ENCODE measurements at places on chromosomes 5 and 9.

DNA sequence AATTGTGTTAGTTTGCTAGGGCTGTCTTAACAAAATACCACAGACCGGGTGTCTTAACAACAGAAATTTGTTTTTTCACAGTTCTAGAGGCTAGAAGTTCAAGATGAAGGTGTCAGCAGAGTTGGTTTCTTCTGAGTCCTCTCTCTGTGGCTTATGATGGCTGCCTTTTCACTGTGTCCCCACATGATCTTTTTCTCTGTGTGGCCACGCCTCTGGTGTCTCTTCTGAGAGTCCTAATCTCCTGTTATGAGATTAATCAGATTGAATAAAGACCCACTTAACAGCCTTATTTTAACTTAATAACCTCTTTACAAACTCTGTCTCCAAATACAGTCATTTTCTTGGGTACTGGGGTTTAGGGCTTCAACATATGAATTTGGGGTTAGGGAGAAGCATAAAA lies 561.1 kb downstream of the NR2F1-AS1 start:
- no peak for DNase-seq

DNA sequence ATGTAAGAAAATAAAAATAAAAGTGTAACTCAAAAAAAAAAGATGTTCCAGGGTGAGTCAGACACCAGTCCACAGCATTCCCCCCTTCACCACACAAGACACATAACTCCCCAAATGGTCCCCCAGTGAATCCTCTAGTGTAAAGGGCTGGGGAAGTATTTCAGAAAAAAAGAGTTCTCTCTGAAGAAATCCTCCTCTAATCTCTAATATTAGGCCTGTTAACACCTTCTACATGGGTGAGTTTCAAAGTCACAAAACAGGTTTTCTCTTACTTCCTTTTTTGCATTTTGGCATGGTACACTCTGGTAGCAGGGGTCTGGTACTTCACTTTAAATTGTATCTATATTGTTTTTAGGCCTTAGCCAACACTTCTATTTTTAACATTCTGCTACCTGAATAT lies 28.2 kb downstream of the RNF145 start:
- no peak for DNase-seq

- no peak for DNase-seq
Measured at GRCh38 chr5:33346534-33346933, 94.2 kb upstream of the TARS1 start.

GRCh38 chr5:84393969-84394368 lies 9.3 kb upstream of the EDIL3 start:
- peak; percentile 37 for DNase-seq

DNA sequence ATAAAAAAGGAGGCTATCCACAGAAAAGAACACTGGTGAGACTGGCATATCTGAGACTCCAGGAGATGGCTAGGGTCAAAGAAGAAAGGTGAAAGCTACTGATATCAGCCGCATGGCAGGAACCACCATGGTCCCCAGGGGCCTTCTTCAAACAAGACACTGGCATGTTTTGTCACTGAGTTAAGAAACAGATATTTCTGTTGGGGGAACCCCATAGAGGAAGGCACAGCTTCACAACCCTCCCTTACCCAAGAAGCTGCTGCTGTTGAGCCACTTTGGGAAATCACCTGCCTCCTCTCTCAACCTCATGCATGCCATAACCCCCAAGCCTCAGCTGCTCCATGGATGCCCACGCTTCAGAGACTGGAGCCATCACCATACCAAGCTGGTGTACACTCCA lies 13.3 kb upstream of the BTNL3 start:
- DNase-seq = no peak

- DNase-seq = no peak
Measured at GRCh38 chr5:73380041-73380440, 68.5 kb downstream of the FOXD1 start.

GRCh38 chr5:114437936-114438335 lies 76.1 kb downstream of the KCNN2 start:
- DNase-seq = no peak

DNA sequence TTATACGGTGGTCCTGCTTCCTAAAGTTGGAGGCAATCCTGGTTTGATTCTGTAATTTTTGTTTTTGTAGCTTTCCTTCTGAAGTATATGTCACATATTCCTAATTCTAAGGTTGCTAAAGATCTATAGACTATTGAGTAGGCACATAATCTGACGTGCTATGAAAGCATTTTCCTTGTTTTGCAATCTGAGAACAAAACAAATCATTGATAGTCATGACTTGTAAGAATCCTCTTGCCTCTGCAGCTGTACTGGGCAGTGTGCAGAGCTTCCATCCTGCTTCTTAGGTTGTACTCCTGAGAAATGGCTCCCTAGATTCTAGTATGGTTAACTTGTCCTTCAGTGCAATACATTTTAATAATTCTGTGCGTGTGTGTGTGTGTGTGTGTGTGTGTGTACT lies 35.4 kb downstream of the SEMA6A start:
- DNase-seq = no peak

GRCh38 chr9:21110708-21111576 lies 30.7 kb downstream of the IFNW1 start:
- no peak for DNase-seq

DNA sequence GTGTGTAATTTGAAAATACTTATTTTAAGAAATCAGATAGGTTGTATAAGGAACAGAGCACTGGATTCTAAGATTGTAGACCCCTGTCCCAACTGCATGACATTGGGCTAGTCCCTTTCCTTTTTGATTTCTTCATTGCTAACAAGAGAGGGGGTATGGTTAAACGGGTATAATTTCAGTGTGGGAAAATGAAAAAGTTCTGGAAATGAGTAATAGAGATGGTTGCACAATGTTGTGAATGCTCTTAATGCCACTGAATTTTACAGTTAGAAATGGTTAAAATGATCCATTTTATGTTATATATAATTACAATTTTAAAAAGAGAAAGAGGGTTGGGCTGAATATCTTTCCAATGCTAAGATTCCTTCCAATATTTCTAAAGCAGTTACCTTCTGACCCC lies 103.3 kb upstream of the LHFPL2 start:
- DNase-seq = no peak

DNA sequence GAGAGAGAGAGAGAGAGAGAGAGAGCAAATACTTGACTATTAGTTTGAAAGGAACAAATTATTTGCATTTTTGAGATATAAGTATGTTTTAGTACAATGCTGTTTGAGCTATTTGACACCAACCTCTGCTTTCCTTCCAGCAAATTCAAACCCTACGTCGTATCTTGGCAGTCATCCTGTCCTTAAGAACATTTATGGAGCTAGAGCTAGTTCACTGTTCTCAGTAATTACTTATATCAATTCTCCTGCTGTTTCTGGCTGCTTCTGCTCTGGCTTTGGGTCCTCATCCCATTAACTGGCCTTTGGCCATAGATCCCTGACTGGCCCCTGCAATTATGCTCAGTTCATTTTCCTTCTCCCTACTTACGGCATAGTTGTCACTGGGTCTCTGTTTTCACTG lies 19.9 kb upstream of the ERAP2 start:
- no peak for DNase-seq

GRCh38 chr9:82894548-82894947 lies 168.4 kb downstream of the RASEF start:
- no peak for DNase-seq

GRCh38 chr9:136377341-136378169 lies 4.1 kb upstream of the CARD9 start:
- no peak for DNase-seq

- no peak for DNase-seq
Measured at GRCh38 chr5:10065428-10066000, 184.2 kb downstream of the ATPSCKMT start.

- peak; percentile 35 for DNase-seq
Measured at GRCh38 chr9:130118841-130119518, 53.2 kb upstream of the NCS1 start.

DNA sequence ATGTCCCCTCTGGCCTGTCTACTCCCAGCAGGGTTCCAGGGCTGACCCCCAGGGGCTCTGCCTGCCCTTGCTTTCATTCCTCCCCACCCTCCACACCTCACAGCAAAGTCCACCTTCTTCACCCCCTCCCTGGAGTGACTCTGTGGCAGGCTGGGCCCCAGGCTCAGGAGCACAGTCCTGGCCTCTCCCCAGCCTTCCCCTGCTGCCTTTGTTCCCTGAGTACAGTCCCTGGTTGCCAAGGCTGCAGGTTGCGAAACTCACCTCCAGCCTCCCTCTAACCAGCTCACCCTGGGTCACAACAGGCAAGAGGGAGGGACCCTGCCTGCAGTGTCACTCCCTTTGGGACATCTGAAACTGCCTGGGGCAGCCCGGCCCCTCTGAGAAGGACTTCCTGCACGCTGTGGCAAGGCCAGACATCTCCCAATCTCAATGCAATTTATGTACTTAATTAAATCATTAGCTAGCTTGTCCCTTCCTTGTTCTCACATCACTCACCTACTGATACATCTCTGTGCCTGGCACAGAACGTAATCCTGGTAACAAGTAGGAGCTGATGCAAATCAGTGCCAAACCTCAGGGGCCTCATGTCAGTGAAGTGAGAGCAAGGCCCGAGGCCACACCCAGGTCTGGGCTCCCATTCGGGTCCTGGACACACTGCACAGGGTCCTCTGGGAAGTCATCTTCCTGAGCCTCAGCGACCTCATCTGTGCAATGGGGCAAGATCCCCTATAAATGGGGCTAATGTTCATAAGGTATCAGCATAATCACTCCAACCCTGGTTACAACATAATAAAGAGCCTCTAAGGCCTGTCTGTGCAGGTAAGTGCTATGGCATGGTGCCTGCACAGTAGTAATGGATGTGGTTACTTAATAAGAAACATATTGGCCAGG lies 27.3 kb upstream of the TRIM14 start:
- peak; percentile 39 for DNase-seq

DNA sequence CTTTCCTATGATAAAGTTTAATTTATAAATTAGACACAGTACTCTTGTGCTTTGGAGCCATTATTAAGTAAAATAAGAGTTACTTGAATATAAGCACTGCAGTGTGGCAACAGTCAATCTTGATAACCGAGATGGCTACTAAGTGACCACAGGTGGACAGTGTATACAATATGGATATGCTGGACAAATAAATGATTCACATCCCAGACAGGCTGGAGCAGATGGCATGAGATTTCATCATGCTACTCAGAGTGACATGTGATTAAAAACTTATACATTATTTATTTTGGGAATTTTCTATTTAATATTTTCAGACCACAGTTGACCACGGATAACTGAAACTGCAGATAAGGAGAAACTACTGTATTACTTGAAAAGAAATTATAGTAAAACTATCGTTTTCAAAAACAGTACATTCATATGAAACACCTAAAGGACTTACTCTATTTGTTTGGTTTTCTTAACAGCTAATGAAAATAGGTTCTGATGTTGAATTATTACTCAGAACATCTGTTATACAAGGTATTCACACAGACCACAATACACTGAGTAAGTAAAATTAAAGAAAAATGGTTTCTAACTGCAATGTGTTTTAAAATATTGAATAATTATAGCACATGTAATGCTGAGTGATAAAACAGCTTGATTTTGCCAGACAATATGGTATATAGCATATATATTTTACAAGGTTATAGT lies 16.0 kb downstream of the LYRM7 start:
- DNase-seq = no peak

- no peak for DNase-seq
Measured at GRCh38 chr5:100576217-100576751, 41.1 kb downstream of the FAM174A start.

DNA sequence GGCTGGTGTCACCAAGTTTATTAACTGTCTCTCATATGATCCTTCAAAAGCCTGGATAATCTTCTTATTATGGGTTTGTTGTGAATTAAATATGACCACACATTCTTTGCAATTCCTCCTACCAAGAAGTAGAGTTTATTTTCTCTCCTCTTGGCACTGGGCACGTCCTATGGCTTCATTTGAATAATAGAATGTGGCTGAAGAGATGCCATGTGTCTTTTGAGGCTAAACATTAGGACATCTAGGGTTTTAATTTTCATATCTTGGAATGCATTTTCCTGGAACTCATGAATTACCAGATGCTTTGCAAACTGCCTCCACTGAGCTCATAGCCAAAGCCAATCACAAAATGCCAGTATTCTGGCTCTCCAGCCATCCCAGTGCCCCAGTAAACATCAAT lies 19.9 kb upstream of the SCGB3A2 start:
- DNase-seq = no peak

DNA sequence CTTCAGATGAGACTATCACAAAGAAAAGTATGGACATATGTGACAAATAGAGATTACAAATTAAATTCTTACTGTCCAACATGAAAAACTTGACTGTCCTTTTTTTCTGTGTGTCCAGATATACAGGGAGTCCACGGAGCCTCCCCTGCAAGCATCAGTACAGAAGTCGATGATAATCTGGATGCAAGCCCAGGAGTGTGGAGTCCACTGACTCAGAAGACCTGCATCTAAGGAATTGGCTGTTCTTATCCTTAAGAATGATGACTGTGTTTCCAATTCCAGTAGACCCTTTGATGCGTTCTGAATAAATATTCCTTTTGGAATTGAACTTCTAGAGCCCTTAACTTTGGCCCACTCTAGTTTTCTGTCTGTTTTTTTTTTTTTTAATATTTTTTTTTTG lies 56.7 kb upstream of the TAF11L2 start:
- DNase-seq = peak; percentile 8

GRCh38 chr9:105554042-105554441 lies 3.9 kb upstream of the FKTN start:
- DNase-seq = no peak

- no peak for DNase-seq
Measured at GRCh38 chr9:32723789-32724325, 59.5 kb upstream of the TMEM215 start.

DNA sequence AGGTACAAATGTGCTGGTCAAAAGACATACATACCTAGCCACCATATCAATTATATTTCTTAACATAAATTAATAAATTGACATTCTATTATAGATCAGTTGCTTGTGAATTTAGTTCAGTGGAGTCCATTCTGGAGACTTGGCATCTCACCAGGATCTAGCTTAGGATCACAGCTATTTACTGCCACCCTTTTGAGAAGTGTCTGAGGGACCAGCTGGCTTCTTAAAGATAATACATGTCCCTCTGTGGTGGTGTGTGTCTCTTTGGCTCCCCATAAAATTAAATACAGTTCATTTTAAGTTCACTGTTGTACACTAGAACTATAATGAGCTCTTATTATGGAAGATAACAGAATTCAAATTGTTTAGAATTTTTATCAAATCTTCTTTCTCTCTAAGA lies 290.7 kb downstream of the PRELID2 start:
- DNase-seq = no peak

DNA sequence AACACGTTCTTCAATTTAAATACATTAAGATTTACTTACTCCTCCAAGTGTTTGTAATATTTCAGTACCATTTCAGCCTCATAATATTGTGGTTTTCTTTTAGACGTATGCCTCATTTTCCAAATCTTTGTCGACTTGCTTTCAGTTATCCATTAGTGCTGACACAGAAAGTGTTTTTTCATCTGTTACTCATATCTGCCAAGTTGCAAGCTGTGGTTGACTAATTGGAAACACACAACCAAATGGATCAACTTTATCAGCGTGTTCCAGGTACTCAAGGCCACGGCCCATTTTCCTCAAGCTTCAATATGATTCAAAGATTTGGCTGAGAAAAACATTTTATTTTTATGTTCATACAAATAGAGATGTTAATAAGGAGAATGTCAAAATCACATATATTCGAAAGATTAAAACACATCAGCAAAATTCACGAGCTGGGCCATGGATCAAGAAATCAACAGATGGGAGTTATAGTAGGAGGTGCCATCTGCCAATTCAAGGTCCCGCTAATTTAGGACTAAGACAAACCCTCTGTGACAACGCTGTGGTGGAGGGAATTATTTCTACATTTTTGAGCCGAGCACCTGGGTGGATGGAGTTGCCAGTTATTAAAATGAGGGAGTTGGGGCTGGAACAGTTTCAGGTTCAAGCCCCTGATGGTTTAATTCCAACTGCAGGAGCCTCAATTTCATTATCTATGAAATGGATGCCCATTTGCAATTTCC lies 27.2 kb upstream of the CCNJL start:
- DNase-seq = no peak

GRCh38 chr9:126127591-126127990 lies 199.0 kb upstream of the MVB12B start:
- no peak for DNase-seq

All from T1000 (cell line).